ENCODE measurements at places on chromosomes 16 and 17.

DNA sequence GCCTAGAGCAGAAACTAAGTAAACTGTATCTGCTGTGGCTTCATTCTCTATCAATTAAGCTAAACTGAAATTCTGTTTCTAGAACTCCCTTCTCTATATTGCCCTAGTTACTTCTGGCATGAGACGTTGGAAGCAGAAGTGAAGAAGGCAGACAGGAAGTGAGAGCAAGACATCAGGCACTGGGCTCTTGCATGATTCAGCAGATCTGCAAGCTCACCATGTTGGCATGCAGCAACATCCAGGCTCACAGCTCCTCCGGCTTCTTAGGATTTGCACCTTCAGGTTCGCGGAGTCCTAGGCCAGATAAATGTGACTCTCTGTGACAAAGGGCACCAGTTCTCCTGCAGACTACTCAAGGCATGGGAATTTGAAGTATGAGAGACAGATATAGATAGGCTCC lies 148.3 kb downstream of the CDH8 start:
- no peak for DNase-seq

- peak; percentile 37 for DNase-seq
Observed at GRCh38 chr17:42050393-42051012, at the start of gene C17orf113. TSS of gene C17orf113 (minus strand) at chr17:42050601. CDS start at chr17:42043376, 7,225 bp downstream.

- no peak for DNase-seq
Observed at GRCh38 chr17:70310221-70310672, 140.9 kb downstream of the KCNJ2 start.

DNA sequence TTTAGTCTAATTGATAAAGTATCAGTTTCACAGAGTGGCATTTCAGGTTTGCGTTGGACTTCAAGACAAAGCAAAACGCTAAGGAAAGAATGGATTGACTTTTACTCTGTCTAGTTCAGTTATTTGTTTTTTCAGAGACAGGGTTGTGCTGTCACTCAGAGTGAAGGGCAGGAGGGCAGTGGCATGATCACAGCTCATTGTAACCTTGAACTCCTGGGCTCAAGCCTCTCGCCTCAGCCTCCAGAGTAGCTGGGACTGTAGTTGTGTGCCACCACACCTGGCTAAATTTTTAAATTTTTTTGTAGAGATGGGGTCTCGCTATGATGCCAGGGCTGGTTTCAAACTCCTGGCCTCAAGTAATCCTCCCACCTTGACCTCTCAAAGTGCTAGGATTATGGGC lies 86.4 kb downstream of the CACNG1 start:
- no peak for DNase-seq

- DNase-seq = no peak
Observed at GRCh38 chr17:80925688-80926335, 65.8 kb upstream of the CHMP6 start.

GRCh38 chr17:49093131-49093530 lies 39.4 kb upstream of the B4GALNT2 start:
- no peak for DNase-seq

DNA sequence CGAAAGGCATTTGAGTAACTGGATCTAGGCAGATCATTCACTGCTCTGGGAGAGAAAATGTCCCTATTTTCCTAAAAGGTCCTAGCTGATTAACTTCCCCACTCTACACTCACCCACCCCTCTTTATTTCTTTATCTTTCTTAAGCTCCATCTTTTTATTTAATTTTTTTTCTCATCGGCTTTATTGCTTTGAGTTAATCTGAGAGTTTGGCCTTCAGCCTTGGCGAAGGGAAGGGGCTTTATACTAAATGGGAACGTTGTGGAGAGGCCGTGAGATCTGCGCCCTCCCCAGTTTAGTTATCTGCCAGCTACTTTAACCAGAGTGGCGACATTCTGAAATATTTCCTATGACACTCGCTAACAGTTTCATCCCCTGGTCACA lies 882 bp upstream of the TOX3 start:
- DNase-seq = no peak

DNA sequence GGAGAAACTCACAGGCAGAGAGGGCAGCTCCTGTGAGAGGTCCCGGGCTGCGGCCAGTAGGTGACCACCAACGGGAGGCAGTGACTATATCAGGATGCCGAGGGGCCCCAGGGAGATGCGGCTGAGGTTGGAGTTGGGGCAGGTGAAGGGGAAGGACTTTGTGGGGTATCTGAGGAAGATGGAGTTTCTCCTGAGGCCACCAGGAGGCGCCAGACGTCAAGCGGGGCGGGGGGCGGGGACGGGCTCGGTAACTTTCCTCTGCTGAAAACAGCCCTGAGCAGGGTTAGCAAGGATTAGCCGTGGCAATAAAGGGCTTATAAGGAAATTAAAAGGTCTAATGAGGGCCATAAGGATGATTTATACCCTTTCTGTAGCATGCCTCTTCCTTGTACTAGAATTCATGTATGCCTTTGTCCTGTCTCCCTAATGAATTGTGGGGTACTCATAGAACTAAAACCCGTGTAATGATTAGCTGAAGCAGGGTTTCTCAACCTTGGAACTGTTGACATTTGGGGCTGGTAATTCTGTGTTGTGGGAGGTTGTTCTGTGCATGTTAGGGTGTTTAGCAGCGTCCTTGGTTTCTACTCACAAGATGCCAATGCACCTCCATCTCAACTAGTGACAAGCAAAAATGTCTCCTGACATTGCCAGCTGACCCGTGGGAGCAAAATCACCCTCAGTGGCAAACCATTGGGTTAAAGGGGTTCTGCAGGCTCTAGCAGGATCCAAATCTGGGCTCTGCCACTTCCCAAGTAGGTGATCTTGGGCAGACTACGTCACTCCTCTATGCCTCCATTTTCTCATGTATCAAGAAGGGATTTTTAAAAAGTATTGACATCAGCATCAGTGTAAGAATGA lies 74.8 kb upstream of the GRIN2A start:
- DNase-seq = peak; percentile 4

DNA sequence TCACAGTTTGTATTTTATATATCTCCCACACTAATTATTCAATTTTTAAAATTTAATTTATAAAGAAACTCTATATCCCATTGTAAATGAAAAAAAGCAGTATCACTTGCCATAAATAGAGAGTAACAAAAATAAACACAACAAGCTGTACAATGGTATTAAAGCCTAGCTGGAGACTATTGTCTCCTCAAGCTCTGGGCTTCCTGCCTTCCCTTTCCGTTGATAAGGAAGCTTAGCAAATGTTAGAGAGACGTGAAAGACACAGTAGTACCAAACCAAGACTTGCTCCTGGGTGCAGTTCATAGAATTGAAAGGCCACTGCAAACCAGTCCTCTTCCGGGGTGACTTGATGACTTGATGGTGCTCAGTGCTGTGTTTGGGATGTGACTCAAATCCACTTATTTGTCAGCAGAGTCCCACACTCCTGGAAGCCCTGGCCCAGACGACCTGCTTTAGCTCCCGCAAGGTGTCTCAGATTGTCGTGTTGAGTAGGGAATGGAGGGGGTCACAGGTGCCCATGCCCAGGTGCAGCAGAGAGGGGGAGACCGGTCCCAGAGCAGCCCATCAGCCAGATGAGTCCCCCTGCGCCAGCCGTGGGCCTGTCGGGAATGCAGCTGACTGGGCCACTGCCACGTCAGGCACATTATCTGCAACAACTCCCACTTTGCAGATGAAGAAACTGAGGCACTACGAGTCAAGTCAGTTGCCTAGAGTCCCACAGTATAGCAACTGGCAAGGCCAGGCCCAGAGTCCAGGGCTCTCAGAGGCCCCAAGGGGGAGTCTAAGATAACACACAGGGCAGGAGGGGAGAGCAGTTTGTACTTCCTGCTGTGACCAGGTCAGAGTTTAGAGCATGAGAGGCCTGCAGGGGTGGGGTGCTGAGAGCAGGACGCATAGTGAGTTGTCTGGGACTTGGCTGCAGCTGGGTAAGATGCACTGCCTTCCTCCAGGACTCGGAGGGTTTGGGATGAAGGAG lies 40.5 kb downstream of the PSME3IP1 start:
- DNase-seq = no peak

GRCh38 chr16:16027728-16028310 lies 78.4 kb downstream of the ABCC1 start:
- DNase-seq = no peak

- DNase-seq = no peak
Observed at GRCh38 chr16:83661656-83662055, 146.1 kb upstream of the HSBP1 start.

GRCh38 chr16:10466861-10467260 lies 81.0 kb downstream of the ATF7IP2 start:
- no peak for DNase-seq

All from NCI-H1092 (cell line).